NCI-H748 treated with DMSO at 0.1 percent for 48 hours (cell line): ENCODE measurements at places on chromosomes 16 and 17.

- DNase-seq, result no peak
Measured at GRCh38 chr16:12458591-12459358, 344.9 kb downstream of the CPPED1 start.

DNA sequence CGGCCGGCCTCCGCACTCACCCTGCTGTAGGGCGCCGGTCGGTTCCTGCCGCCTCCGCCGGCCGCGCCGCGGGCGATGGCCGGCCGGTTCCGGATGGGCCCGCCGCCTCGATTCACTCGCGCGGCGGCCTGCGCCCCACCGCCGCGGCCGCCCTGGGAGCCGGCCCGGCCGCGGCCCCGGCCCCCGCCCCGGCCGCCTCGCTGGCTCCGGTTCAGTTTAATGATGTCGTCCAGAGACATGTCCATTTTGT, 158 bp downstream of the ALYREF start:
- DNase-seq, result no peak

DNA sequence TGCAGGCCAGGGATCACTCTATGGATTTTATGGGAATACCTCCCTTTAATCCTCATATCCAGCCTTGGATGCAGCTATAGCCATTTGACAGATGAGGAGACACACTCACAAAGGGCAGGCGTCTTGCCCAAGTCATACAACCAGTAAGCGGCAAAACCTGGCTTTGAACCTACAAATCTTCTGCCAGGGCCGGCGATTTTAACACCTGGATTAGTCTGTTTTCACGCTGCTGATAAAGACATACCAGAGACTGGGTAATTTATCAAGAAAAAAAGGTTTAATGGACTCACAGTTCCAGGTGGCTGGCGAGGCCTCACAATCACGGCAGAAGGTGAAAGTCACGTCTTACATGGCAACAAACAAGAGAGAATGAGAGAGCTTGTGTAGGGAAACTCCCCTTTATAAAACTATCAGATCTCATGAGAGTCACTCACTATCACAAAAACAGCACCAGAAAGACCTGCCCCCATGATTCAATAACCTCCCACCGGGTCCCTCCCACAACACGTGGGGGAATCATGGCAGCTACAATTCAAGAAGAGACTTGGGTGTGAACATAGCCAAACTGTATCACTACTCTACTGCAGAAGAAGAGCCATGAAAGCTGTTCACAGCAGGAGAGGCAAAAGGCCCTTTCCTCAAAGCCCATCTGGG, 67.5 kb downstream of the XYLT1 start:
- DNase-seq, result no peak

DNA sequence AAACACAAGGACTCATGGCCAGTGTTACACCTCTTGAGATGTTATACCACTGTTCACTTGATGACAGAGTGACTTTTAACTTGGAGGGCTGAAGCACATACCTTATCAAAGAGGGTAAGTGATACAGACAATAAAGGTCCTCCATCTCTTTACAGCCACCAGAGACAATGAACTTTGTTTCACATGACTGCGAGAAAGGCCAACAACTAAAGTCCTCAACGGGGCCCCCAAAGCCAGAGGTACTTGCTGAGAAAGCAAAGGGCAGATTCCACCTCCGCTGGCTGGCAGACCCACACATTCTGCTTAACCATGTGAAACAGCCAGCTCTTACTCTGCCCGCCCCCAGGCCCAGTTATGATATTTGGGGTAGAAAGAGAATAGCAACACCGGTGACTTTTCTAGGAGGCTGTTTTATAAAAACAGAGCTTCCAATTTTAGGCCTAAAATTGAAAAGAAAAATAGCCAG, 21.4 kb downstream of the DCUN1D3 start:
- DNase-seq, result no peak

DNA sequence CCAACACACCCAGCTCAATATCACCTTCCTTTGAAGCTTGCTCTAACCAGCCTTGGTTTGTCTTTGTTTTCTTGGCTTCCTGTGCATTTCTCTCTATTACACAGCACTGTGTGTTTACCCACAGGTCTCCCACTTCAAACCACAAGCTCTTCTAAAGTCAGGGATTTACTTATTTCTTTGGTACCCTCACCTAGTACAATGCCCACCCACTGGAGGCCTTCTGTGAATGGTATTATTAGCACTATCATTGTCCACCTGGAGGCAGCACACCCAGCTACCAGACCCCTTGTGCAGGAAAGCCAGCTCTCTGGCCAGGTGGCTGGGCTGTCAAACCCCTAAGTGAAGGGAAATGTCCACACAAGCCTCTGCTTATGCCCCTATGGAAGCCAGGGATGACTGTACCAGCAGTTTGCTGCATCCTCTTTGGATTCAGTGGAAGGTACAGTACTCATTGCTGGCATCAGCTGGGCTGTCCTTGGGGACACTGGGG, 9.4 kb upstream of the TOP2A start:
- no peak for DNase-seq

- DNase-seq, result no peak
Measured at GRCh38 chr17:10233161-10233560, 34.8 kb upstream of the GAS7 start.

DNA sequence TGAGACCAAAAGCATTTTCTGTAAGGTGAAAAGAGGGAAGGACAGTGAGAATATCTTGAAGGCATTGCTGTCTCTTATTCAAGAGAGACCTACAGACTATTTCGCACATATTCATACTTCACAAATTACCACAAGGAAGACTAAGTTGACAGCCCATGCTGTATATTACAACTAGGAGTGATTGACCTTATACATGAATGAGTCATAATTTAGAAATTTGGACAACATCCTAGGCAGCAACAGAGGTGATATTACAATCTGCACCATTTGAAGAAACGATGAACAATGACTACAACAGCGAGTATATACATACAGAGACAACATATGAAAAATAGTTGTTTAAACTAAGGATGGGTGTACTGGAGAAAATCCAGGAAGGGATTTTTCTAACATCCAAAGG, 971.7 kb downstream of the CDH11 start:
- no peak for DNase-seq

DNA sequence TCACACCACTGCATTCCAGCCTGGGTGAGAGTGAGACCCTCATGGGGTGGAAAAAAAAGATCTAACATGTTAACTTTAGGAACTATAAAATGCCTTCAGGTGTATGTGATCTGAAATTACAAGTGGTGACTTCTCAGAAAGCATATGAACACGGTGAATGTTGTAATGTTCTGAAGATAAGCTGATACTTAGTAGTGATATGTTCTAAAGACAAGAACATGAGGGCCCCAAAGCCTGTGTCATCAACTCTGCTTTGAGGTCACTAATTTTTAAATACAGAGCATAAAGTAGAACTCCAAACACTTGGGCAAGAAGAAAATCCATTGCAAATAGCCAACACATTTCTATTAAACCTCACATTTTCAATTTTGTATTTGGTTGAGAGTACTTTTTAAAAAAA, 2.6 kb upstream of the FBF1 start:
- DNase-seq, result no peak

DNA sequence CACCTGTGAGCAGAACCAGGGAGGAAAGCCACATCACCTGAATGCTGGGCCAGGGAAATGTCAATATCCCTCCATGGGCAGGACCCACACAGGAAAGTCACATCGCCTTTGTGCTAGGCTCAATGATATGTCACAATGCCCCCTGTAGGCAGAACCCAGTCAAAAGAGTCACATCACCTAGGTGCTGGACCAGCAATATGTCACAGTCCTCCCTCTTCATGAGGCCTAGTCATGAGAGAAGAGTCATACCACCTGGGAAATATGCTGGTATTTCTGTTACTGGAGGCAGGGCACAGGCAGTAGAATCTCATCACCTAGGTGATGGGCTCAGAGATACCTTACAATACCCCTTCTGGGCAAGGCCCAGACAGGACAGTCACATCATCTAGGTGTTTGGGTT, 1843.4 kb downstream of the TP53TG3F start:
- DNase-seq, result no peak

DNA sequence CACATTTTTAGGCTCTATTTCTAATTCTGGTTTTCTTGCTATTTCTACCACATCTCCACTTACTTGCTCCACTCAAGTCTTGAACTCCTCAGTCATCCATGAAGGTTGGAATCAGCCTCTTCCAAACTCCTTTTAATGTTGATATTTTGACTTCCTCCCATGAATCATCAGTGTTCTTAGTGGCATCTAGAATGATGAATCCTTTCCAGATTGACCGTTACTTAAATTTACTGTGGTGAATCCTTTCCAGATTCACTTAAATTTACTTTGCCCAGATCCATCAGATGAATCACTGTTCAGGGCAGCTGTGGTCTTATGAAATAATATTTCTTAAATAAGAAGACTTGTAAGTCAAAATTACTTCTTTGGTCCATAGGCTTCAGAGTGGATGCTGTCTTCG, 32.4 kb downstream of the CLTC start:
- DNase-seq, result no peak

- DNase-seq, result no peak
Measured at GRCh38 chr16:89370081-89370511, 120.3 kb downstream of the ANKRD11 start.

GRCh38 chr17:51590071-51590656, 329.8 kb downstream of the UTP18 start:
- DNase-seq, result no peak

- DNase-seq, result no peak
Measured at GRCh38 chr17:9512323-9513168, 63.1 kb downstream of the STX8 start.

DNA sequence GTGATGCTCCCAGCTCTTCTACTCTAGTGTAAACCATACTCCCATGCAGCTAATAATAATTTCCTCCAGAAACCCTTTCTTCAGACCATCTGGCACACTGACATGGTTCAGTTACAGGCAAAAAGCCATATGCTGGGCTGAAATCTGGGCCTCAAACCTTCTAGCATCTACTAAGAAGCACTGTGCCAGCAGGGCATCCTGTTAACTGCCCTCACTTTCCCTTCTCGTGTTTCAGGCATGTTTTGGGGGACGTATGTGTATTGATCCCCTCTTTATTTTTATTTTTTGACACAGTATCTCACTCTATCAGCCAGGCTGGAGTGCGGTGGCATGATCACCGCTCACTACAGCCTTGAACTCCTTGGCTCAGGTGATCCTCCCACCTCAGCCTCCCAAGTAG, 33.3 kb downstream of the STAT5A start:
- no peak for DNase-seq

DNA sequence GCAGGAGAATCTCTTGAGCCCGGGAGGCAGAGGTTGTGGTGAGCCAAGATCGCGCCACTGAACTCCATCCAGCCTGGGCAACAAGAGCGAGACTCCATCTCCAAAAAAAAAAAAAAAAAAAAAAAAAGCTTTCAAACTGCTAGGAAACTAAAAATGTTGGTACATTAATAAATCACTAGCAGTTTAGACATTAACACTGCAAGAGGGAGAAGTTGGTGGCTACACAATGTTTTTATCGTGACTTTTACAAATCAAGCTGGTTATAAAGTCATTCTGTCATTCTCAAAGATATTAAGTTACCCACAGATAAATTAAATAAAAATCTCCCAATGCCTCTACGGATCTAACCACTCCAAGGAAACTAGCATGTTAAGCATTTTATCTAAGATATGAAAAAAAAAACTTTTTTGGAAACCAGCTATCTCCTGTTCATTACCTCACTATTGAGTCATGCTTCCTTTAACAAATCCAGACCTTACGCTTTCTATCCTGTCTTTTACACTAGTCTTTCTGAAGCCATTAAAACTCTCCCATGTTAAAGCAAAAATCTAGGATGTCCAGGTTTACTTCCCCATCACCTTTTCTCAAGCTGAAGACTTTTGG, 85.9 kb upstream of the SMURF2 start:
- DNase-seq, result no peak

DNA sequence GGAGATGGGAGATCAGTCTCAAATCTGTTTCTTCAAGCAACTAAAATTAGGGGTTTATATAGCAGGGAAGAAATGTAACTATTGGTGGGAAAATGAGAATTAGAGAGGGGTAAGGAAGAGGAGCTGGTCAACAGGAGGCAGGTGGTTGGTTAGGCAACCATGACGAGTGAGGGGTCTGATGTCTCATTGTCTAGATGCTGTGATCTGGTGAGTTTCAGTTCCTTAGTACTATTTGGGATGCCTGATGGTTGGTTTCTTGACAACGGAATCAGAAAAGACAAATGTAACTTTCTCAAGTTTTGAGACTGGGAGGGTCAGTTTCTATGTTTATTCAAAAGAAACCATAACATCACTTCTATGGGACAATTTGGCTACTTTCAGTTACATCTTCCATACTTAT, 415.3 kb upstream of the C16orf82 start:
- DNase-seq, result no peak

DNA sequence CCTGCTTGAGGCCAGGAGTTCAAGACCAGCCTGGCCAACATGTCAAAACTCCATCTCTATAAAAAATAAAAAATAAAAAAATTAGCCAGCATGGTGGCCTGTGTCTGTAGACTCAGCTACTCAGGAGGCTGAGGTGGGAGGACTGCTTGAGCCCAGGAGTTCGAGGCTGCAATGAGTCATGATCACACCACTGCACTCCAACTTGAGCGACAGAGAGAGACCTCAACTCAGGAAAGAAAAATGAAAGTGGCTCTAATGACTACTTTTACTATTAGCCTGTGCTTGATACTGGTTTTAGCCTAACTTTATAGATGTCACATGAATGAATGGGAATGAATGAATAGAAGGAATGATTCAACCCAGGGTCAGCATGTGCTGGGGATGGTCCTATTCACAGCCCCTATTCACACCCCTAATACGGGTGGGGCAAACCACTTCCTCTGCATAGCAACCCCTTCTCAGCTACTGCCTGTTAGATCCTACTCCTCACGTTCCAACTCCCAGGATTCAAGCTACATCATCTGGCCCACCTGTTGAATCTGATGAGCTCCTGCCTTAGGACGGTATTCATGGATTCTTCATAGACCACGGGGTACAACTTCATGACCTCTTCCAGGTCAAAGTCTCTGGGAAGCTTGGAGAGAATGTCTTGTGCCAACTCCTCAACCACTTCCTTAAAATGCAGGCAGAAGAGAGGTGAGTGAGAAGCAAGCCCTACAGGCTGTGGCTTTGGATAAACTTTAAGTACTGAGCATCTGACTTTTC, 40.5 kb downstream of the LYRM1 start:
- no peak for DNase-seq

DNA sequence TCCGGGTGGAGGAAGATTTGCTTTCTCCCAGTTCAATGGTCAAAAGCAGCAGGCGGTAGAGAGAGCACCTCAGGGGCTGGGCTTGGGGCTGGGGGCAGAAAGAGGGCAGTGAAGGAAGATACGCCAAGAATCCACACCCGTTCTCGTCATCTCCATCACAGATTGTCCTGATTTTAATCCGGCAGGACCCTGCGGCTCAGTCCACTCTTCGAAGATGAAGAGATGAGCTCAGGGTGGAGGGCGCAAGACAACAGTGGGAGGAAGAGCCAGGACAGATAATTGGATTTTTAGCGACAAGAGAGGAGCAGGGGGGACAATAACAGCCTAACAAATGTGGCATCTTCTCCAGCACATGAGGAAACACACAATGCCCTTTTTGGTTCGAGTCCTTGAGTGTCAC, 165.9 kb downstream of the SDK2 start:
- DNase-seq, result no peak

GRCh38 chr16:12500771-12501170, 302.9 kb downstream of the CPPED1 start:
- DNase-seq, result peak; percentile 27
